ENCODE measurements at places on chromosomes 4 and X.

GRCh38 chr4:4810092-4810774 lies 49.2 kb upstream of the MSX1 start:
- no peak for DNase-seq

- DNase-seq, result peak; percentile 35
These were observed 1.8 kb downstream of the CCDC22 start for GRCh38 chrX:49237060-49237459.

DNA sequence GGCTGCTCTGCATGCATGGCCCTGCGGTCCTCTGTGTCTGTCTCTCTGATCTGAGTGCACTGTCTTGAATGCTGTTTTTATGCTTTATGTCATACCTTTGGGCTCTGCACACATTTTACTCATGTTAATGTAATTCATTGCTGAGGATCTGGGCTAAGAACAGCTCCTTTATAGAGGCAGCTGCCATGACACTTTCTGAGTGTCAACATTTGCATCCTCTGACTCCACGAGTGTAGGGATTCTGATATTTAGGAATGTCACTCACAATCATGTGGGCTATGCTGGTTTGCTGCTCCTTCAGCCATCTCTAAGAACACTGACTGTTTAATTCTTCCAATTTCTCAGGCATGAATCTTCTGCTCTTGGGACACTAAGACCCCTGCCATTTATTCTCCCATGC lies 192.2 kb upstream of the CPEB2 start:
- no peak for DNase-seq

- no peak for DNase-seq
These were observed 16.9 kb downstream of the CPLX1 start for GRCh38 chr4:808860-809570.

- DNase-seq, result no peak
These were observed 136.1 kb downstream of the MAD2L1 start for GRCh38 chr4:119930546-119930945.

DNA sequence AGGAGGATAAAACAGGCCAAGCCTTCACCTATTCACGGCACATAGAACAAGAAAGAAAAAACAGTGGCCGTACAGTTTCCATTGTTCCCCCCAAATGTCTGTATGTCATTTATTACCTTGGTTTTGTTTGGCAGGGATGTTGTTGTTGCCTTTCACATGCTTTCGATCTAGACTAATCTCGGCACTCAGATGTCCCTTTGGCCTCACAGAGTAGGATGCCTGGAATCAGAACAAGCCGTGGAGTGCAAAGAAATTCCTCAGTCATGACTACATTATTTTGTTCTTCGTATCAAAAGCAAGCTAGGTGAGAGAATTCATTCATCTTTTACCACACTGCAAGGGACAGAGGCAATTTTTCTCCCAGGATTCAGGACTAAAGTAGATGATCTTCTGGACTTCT lies 106.9 kb downstream of the SMIM20 start:
- no peak for DNase-seq
